Stimulated activated CD4-positive, alpha-beta T cell treated with anti-CD3 and anti-CD28 coated beads, Interleukin-12 subunit alpha, Interleukin-12 subunit beta, amount 100 ng/mL, for 4 hours (primary cell): ENCODE measurements at places on chromosomes 3 and 15.

- DNase-seq, result no peak
Measured at GRCh38 chr3:37753428-37753827, 108.3 kb upstream of the CTDSPL start.

DNA sequence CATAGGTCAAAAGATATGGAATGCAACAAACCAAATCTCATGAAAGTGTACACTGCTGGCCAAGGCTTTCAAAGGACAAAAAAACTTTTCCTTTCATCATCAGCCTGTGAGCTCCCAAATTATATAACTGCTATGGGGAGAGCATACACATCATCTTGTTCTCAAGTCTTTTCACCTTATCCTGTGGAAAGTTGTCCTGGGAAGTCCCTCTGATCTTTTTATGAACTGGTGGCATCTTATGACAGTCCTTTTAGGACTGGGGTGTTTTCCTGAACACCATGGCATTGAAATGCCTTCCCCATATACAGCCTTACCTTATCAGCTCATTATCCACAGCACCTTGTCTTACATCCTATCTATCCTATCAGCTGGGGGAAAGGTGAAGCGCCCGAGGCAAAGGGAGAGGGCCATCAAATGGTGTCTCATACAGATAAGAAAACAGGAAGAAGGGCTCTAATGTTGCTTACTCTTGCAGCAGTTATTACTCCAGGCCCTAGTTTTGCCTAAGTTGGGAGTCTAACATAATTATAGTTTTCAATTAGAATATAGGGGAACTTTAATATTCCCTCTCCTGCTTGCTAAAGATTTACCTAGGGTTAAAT lies 61.5 kb upstream of the GOLIM4 start:
- no peak for DNase-seq

- DNase-seq, result no peak
Measured at GRCh38 chr3:151152455-151153079, 50.4 kb downstream of the GPR171 start.

DNA sequence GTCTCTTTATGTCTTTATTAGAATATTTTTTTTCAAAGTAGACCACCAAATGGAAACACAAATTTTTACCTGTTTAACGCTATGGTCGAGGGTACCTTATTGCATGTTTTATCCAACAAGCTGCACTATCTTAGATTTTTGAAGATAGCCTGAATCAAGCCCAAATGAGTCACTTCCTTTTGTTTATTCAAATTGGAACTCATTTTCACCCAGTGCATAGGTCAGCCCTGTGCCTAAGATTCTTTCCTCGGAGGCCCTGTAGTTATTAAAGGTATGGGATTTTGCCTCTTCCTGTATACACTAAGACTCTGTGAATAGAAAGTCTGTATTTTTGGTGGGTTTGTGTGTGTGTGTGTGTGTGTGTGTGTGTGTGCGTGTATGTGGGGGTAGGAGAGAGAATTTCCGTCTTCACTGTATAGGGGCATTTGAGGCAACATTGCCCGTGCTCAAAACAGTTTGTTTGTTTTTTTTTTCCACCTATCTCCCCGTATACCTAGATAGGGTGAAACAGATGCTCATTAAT lies 358.0 kb upstream of the CADM2 start:
- no peak for DNase-seq

- no peak for DNase-seq
Measured at GRCh38 chr3:32743934-32744333, 58.9 kb downstream of the CNOT10 start.

- DNase-seq, result no peak
Measured at GRCh38 chr3:88235102-88235501, 85.3 kb downstream of the C3orf38 start.

- no peak for DNase-seq
Measured at GRCh38 chr3:15041950-15042349, 23.2 kb downstream of the MRPS25 start.

DNA sequence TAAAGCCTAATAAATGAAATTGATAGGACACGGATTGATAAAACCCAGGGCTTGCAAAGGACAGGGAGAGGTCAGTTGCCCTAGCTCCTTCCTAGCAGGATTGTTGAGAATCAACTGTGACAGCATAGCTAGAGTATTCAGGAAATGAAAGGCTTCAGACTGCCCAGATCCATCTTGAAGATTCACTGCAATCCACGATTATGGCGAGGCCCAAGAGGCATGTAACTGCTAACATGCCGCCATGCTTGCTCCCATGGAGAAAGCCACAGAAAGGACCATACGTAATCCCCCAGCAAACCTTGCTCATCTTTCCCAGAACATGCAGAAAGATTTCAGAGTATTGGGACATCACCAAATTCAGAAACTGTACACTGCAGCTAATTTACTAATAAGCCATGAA lies 41.3 kb downstream of the MYH15 start:
- DNase-seq, result no peak

- no peak for DNase-seq
Measured at GRCh38 chr15:31486506-31486905, 159.9 kb downstream of the KLF13 start.

GRCh38 chr3:17747174-17747889 lies 4.9 kb upstream of the TBC1D5 start:
- no peak for DNase-seq

GRCh38 chr3:49013738-49014660 lies 4.4 kb downstream of the DALRD3 start:
- peak; percentile 42 for DNase-seq

- no peak for DNase-seq
Measured at GRCh38 chr15:25241241-25241801, 197.5 kb downstream of the UBE3A start.

DNA sequence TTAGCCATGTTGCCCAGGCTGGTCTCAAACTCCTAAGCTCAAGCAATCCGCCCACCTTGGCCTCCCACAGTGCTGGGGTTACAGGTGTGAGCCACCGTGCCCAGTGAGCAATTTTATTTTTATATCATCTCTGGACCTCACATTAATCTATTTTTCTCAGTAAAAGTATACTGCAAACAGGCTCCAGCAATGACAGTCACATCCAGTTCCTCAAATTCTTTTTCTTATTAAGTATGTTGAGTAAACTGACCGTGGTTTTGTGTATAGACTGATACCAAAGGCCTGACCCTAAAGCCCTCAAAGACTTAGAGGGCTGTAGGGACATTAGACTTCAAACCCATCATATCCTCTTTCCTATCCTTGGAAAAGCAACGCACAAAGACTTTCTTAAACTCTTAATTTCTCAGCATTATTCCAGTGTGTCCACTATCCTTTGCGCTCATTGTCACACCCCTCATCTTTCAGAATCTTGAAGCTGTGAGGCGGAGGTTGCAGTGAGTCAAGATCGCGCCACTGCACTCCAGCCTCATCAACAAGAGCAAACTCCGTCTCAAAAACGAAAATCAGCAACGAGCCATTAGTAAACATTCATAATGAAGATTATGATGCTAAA lies 2.0 kb downstream of the NGLY1 start:
- no peak for DNase-seq

- no peak for DNase-seq
Measured at GRCh38 chr3:170331143-170331542, 26.4 kb upstream of the SKIL start.

GRCh38 chr3:73148206-73148605 lies 86.7 kb downstream of the EBLN2 start:
- no peak for DNase-seq

DNA sequence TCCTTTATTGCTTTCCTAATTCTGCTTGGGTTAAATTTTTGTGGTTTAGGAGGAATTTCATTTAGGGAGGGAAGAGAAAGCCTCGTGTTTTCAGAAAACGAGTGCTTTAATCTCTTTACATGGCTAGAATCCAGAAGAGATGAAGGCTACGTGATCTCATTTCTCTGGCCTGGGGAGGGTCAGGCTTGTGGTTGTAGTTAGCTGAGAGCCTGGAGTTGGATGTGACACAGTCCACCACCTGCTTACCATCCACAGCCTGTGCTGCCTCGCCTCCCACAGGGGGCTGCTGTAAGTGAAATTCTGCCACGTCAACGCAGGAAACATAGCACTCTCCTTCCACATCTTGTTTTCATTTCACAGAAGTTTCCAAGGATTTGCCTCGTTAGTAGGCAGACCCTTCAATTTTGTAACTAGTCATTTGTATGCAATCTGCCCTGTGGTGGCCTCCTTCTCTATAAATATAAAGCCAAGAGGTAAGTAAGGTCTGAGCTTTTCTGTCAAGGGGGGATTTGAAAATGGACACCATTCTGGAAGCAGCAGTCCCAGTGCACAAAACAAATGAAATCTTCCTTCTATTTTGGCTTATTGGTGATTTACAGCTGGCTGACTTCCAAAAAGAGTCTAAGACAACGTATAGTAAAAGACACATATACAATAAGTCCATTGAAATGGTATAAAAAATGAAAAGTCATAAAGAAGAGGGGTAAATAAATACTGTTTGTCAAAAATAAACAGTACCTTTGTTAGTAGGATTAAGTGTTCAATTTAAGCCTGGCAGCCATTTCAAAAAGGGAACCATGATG lies 3.4 kb downstream of the GXYLT2 start:
- no peak for DNase-seq

DNA sequence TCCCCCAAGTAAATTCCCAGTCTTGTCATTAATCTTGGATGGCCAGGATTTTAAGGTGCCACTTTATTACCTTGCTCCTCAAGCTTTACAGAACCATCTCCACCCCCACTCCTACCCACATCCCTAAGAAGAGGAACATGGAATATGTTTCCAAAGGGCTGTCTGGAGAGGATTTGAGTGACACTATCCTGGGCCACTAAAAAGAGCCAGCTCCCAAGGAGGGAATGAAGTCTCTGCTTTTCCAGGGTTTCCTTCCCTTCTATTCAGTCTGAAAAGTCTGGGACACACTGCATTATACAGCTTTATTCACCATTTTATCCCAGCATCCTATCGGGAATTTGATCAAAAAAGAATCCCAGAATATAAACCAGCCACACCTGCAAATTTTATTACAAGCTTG lies 35.6 kb upstream of the MECOM start:
- no peak for DNase-seq

- no peak for DNase-seq
Measured at GRCh38 chr3:115499666-115500065, 123.6 kb upstream of the GAP43 start.

DNA sequence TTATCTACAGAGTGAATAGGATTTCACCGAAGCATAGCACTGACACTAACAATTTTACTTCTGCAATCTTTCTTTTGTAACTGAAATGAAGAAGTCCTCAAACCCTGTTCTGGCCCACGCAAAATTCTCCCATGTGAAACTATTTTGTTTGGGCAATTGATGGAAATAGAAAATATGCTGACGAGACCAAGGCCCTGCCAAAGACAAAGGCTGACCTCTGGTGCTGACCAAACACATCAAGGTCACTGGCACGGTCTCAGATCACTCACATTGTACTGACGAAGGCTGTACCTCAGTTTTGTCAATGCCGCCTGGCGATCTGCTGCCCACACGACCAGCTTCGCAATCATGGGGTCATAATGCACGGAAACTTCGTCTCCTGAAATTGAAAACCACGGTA lies 58.4 kb upstream of the DCUN1D1 start:
- no peak for DNase-seq

GRCh38 chr15:77342807-77343206 lies 77.1 kb downstream of the PEAK1 start:
- no peak for DNase-seq

DNA sequence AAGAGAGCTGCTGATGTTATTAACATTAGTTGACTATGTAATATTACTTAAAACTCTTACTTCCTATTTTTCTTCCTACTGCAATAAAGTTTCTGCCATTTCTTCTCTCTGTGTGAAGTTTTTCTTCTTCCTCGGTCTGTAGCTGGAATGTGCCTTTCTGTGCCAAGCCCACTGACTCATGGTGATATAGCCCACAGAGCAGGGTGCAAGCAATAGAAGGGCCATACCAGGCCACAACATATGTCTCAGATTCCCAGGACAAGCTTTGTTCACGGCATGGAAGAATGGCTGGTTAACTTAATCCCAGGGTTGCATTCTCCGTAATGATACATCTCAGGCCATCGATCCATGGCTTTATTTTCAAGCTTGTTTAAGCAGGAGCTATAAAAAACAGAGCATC lies 815.3 kb downstream of the TUSC7 start:
- DNase-seq, result no peak

- DNase-seq, result no peak
Measured at GRCh38 chr15:69629631-69630161, 177.1 kb downstream of the RPLP1 start.

DNA sequence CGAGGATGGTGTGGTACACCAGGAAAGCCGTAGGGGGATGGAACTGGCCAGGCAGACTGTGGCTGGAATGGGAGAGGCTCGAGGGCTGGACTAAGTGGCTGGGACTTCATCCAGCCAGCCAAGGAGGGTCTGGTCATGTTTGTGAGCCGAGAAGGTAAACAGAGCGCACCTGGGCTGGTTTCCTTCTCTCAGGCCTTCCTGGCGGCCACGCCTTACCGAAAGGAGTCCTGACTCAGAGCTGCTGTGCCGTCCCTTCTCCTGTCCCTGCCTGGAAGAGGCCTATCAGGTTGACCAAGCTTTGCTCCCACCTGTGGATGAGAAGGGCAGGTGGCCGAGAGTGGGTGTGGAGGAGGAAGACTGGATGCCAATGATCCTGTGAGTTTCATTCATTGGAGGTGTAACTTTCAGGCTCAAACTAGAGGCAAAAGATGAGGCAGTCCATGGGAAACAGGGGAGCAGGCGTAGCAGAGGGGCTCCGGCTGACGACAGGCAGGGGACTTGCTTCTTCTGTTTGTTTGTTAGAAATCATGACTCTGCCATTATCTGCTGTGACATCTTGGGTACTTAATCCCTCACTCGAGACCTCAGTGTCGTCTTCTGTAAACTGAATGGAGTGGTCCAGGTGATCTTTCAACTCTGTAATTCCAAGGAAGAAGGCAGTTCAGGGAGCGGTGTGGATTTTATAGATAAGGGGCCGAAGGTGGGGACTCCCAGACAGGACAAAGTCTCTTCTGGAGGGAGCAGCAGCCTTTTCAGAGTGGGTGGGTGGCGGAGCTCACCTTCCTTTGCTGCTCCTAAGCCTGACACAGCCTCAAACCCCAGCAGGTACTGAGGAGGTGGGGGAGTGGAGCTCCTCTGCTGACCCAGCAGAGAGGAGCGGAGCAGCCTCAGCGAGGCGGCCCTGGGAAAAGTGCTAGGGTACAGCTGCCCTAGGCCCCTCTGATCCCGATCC lies 71.8 kb upstream of the GATM start:
- DNase-seq, result no peak

DNA sequence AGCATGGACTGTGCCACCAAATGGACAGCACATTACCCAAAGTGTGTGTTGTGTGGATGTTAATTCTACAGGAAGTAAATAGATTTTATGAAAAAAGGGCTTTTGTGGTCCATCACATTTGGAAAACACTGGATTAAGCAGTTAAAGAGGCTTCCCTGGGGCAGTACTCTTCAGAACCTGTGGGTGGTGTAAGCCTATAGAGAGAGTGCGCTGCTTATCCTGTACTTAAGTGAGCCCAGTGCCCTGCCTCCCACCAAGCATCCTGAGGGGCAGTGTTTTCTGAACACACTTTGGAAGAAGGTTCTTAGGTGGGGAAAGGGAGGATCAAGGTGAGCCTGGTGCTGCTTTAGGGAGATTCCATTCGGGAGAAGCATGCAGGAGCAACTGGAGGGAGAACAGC lies 10.9 kb downstream of the TTLL3 start:
- no peak for DNase-seq

DNA sequence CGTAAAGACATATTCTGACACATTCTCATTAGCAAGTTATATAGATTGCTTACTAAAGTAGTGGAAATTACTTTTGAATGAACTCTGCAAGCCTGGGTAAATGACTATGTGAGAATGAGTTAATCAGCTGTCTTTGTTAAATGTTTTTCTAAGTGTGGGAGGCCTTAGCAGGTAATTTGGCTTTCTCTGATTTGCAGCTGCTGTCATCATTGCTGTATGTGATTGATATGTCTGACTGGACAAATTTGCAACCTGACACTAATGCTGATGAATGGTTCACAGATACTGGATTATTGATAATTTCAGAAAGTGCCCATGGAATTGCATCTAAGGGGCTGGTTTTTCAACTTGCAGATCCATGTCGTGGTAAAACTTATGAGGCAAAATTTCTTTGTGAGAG lies 372.2 kb upstream of the SGO1 start:
- DNase-seq, result no peak
